GM04503 (cell line): ENCODE measurements at places on chromosomes 4 and X.

DNA sequence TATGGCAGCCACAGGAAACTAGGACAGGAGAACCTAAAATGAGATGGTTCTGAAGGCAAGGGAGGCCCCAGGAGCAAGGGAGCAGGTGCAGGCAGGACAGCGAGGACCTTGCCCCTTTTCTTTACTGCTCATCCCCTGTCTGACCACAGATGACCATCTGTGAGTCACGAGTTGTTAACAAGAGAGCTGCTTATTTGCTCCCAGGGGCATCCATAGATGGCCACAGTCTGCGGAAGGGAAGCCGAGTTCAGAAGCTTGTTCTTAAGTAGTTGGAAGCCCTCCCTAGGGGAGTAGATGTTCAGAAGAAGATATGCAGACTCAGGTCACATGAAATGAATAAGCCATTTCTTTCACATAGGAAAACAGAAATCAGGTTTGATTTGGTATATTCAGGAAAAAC lies 69.4 kb downstream of the EVC2 start:
- peak; percentile 34 for DNase-seq

DNA sequence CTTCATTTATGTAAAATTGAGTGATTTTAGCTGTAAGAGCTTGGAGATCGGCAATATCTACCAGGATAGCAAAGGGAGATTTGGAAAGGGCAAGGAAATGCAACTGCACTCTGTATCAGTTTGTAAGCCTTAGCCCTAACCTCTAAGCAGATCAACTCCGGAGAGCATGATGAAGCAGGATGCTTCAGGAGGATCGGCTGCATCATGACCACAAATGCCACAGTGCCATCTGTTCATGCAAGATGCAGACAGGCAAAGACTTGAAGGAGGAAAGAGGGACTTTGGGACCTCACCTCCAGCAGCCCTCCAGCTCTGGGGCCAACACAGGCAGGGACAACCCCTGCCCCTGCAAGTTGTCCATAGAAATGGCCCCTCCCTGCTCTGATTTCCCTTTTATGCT lies 377.6 kb upstream of the GATB start:
- DNase-seq: no peak

DNA sequence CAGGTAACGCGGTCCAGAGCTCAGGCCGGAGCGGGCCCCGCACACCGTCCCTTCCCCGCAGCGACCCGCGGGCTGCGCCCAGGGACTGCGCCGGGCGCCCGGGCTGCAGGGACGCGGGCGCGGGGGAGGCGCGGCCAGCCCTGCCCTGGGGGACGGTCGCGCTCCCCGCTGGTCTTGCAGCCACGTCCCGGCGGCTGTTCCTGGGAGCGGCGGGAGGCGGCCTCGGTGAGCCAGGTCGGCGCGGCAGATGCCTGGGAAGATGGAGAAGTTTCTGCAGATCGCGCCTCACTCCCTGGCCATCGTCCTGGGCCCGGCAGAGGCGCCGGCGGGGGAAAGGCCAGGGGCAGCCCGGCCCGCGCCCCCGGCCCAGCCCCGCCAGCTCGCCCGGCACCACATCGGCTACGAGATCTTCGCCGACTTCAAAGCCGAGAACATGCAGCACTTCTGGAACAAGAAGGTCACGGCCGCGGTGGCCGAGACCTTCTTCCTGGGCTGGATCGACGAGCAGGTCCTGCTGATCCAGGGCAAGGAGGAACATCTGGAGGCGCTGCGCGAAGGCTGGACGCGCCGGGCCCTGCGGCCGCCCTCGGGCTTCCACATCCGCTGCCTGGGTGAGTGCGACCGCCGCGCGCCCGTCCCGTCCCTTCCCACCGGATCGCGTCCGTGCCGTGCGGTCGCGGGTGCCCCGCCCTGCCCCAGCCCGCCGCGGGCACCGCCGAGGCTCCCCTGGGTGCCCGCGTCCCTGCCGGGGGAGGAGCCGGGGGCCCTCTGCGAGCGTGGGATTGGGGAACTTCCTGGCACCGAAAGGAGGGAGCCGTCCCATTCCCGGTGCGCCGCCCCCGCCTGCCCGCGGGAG lies 107.4 kb upstream of the STOX2 start:
- DNase-seq: no peak

DNA sequence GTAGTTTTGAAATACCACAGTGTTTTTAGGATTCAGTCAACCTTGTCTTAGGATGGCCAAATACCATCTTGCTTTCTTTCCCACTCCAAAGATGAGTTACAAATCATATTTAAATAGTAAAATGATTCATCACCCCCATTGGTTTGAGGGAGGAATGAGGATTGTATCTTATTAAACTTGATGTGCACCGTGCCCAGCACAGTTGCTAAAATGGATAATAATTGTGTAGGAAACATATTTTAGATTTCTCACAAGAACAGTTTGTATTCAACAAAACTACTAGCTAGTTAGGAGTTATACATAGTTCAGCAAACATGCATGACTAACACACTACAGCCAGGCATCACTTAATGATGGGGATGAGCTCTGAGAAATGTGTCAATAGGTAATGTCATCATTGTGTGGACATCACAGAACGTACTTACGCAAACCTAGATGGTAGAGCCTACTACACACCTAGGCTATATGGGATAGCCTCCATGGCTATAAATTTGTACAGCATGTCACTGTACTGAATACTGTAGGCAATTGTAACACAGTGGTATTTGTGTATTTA lies 245.4 kb downstream of the FBXW7 start:
- DNase-seq: peak; percentile 1

DNA sequence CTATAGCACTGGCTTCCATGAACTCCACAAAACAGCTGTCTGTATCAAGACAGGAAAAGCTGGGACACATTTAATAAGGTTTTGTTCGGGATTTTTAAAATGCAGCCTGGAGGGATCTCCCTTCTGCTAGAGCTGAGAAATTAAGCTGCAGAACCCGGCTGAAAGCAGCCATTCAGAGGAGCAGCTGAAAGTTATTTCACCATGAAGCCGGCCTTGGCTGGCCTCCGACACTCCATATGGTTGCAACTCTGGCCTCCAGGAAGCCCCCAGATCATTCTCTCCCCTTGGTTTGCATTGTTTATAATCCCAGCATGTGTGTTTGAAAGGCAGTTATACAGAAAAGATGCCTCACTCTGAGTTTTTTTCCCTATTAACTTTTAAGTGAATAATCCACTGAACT lies 239.4 kb downstream of the SPATA18 start:
- no peak for DNase-seq

GRCh38 chr4:120517966-120518365 lies 404.6 kb downstream of the PRDM5 start:
- DNase-seq: peak; percentile 31

DNA sequence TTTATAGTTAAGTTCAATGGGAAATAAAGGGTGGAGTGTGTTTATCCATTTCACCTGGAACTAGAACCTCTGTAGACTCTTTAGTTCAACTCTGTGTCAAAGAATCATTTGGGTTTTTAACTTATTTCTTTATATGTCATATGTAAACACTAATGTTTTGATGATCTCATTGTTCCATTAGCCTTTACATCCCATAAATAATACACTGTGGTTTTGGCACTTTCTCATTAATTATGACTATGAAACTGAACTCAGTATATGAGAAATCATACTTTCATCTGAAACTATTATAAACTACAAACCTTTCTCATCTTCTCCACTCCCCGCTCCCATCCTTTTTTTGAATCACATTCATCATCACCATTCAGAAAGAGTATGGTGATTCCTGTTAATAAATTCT lies 31.0 kb downstream of the F8 start:
- no peak for DNase-seq

- no peak for DNase-seq
Observed at GRCh38 chrX:74272230-74272629, 31.8 kb upstream of the ZCCHC13 start.

GRCh38 chr4:26459054-26459755 lies 31.1 kb downstream of the CCKAR start:
- DNase-seq: peak; percentile 17

DNA sequence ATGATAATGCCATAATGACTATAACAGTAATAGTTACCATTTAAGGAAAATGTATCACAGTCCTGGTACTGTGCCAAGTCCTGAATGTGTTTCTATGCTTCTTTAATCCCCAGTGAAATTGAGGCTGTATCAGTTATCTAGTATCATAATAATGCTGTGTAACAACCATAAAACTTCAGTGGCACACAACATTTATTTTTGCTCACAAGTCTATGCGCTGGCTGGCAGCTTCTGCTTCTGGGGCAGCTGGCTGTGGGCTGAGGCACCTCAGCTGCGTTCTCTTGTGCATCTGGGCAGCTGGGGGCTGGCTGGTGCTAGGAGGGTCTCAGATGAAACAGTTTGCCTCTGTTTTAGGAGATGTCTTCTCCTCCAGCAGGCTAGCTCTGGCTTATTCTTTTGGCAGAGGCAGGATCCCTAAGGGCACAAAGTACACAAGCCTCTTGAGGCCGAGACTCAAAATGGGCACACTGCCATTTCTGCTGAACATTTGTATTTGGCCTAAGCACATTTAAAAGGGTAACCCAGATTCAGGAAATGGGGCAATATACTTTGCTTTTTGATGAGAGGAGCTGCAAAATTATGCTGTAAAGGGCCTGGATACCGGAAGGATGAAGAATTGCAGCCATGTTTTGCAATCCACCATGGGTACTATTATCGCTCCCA lies 62.6 kb upstream of the DHX15 start:
- no peak for DNase-seq

DNA sequence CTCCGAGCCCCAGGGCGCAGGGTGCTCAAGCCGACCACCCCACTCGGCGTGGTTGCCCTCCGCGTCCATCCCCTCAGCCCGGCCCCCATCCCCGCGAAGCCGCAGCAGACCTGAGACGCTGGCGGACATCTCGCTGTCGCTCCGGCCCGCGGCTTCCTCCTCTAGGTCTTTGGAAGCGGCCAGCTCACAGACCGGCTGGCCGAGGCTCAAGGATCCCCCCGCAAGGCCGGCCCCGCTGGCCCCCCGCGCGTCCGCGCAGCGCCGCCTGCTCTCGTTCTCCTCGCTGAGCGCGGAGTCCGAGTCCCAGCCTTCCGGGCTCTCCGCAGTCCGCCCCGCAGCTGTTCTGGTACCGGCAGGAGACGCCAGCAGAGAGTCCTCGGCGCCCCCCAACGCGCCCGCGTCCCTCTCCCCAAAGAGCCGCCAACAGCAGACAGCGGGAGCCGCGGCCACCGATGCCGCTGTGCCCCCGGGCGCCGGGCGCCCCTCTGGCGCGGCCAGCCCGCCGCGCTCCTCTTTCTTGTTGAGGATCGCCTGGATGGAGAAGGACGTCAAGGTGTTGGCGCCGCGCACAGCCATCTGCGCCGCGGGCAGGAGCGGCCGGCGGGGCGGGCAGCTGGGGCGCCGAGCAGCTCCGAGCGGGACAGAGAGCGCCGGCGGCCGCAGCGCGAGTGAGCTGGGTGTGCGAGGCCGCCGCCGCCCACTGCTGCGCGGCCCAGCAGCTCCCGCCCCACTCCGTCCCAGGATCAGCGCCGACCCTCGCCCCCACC lies at the start of gene NKX3-2:
NKX3-2 (minus strand) TSS at position 670 of the 767 bp plus-strand sequence; CDS start at position 576, 94 bp downstream.
- no peak for DNase-seq

- no peak for DNase-seq
Observed at GRCh38 chrX:122188751-122189150, 995.3 kb upstream of the GRIA3 start.

DNA sequence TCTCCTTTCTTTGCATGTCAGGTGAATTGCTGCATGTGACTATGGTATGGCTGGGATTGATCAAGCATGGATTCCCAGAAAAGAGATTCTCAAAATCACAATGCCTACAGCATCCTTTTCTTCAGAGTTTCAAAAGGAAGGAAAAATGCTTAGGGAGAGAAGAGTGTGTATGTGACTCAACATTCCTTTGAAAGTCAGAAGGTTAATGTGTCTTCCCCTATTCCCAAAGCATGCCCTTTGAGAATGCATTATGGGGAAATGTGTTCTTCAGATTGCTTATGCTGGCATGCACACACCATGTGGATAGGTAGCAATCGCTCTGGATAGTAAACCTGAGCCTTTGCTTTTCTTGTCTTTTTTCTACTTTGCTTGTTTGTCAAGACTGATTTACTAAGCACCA lies 78.5 kb downstream of the ELOVL6 start:
- peak; percentile 64 for DNase-seq

DNA sequence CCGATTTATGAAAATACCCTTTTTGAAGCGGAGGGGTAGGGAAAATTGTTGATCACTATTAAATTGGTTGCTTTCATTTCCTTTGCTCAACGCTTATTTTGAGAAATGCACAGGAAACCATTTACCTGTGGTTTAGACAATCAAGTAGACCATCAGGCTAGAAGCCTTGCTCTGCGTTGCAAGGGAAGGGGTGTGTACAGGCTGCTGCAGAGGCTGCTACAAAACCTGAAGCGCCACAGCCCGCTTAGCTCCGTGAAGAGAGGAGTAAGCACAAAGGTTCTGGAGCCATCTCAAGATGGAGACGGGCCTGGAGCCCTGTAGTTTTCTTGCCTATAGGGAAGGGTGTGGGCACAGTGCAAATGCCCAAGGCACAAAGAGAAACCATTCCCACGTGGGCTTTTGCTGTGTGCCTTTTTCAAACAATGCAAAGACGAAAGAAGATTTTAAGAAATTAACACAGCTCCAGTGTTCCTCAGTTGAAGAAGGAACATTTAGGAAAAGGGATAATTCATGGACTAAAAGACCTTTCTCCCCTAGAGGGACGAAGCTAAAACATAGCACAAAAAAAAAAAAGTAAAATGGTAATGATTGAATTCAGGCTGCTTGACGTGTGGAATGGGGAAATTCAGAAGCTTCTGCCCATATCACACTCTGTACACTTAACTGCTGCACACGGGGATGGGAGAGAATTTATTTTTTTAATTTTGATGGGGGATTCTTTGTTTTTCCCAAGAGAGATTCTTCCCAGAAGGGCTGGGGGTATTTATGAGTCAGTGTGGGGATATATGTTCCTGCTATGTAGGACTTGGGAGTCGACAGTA lies 3.5 kb downstream of the TMSB4X start:
- no peak for DNase-seq

GRCh38 chrX:155959018-155959587 lies 38.4 kb upstream of the IL9R start:
- no peak for DNase-seq

DNA sequence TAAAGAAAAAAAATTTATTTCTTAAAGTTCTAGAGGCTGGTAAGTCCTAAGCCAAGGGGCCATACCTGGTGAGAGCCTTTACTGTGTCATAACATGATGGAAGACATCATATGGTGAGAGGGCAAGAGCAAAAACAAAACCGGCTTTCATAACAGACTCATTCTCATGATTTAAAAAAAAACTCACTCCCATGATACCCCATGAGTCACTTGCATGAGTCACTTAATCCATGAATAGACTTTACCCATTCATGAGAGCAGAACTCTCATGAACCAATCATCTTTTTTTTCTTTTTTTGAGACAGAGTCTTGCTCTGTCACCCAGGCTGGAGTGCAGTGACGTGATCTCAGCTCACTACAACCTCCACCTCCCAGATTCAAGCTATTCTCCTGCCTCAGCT lies 369.7 kb upstream of the DIAPH2 start:
- DNase-seq: no peak

DNA sequence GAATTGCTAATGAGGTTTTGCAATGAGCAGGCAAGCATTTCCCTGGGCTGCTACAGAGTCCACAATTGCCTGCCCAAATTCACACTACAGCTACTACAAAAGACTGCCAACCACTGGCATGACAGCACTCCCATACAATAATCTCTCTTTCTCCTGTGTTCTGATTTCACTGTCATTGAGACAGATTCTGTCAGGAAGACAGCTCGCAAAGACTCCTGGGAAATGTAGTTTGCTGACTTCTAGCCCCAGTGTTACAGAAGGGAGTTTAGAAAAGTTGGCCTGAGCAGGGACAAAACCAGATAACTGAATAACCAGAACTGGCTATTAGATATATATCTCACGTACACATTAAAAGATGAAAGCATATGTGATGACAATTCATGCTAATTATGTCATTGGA lies 1231.3 kb upstream of the PRKX start:
- DNase-seq: no peak
